ENCODE measurements at places on chromosomes 2 and 18.

GRCh38 chr2:154724194-154724797 lies 25.8 kb downstream of the KCNJ3 start:
- DNase-seq = no peak

DNA sequence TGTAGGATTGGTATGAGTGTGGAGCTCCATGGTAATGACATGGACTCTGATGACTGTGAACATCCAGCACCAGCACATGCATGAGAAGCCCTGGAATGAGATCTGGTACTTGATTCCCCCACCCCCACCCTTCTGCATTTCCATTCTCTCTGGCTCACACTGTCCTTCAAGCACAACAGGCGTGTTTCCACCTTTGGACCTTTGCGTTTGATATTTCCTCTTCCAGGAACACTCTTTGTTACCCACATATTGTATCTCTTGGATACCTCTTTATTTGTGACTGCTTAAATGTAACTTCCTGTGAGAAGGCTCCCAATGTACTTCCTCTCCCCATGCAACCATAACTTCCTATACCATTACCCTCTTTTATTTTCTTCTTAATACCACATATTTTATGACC lies 263.8 kb downstream of the HNMT start:
- no peak for DNase-seq

DNA sequence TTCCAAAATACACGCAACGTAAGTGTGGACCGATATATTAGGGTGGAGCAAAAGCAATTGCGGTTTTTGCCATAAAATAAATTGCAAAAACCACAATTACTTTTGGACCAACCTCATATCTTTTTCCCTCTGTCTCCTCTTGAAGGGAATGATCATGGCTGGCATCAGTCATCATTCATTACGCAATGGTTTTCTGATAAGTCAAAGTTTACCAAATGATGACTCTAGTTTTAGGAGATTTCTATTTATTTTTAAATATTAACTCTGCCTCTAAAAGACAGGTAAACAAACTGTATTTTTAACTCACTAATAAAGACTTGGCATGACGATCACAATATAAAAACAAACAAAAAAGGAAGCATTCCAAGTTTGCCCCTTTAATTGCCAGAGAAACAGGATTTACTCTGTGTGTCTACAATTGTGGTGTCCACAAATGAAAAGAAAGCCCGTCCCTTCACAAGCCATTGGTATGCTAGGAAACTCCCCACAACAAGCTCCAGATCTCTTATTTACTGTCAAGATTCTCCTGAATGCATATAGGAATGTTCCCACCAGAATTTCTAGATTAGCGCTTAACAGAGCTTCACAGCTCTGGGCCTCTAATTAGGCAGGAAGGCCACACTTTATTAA lies 61.3 kb downstream of the IRS1 start:
- DNase-seq = no peak

GRCh38 chr2:224849264-224849663 lies 133.1 kb upstream of the CCDC195 start:
- DNase-seq = no peak

DNA sequence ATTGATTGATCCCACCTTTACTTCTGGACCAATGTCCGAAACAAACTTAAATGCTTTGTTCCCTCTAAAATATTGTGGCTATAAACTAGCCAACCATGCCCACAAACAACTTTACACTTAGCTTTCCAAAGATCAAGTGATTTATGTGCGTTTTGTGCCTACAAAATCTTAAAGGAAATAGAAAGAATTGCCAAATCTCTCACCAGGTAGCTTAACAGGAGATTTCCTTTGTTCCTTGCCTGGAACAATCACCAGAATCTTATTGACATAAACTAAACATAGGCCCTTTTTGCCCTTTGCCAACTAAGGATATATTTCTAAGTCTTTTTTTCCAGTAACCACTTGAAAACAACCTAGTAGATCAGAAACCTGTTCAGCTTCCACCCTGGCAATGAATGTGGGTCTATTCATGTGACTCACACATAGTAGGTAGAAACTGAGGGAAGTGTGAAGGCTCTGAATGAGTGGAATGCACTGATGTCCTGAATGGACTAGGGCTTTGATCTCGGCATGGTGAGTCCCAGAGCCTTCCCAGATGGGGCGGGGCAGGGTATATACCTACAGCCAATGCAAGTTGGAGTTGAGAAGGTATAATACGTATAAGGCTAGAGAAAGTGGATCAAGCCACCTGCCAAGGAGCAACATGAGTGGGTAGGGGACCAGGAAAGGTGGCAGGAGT lies 94.6 kb upstream of the PPP1CB start:
- no peak for DNase-seq

- DNase-seq = peak; percentile 12
Measured at GRCh38 chr2:235740821-235741220, 247.0 kb downstream of the AGAP1 start.

- DNase-seq = no peak
Measured at GRCh38 chr2:165529130-165529529, 59.6 kb downstream of the CSRNP3 start.

DNA sequence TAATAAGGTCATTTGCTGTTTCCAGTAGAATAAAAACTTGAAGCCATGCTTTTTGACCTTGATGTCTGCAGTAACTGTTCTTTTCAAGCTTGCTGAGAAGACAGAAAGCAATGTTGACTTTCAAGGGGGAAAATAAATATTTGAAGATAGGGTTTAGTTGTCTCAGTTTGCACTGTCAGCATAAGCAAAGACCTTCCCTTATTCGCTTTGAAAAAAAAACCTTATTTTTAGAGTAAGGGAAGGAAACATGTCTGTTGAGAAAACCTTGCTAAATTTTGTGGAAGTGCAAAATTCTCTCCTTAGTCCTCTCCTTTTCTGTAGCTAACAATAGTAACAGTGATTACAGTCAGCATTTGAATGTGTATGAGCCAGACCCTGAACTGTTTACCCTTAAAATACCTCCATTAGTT lies 43.1 kb downstream of the MAP4K4 start:
- peak; percentile 14 for DNase-seq

- DNase-seq = no peak
Measured at GRCh38 chr2:111162718-111163331, 42.1 kb downstream of the BCL2L11 start.

DNA sequence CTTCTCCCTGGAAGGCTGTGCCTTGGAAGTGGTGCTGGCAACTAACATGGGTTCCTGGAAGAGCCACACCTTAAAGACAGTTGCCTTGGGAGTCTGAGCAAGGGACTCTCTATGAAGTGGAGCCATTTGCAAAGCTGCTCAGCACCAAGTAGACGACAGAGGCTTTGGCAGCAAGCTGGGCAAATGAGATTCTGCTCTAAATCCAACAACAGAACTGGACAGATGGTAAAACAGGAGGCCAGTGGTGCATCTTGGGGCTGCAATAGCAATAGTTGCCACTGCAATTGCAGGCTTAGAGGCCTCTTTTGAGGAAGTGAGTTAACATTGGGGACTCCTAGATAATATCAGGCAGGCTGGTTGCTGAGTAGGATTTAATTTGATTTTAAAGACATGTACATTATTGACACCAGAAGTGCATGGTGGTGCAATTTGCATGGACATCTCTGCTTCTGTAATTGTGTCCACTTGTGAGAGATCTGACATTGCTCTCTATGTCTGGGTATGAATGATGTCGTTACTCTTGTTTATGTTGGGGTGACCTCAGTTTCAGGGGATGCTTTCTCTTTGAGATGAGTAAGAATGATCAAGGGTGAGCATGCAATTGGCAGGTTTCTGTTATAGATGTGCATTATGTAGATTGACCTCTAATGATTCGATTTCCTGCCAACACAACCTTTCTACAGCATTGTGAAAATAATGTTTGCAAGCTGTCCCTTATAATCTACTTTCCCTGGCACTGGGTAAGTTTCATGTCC lies 568.3 kb upstream of the MEX3C start:
- DNase-seq = no peak

DNA sequence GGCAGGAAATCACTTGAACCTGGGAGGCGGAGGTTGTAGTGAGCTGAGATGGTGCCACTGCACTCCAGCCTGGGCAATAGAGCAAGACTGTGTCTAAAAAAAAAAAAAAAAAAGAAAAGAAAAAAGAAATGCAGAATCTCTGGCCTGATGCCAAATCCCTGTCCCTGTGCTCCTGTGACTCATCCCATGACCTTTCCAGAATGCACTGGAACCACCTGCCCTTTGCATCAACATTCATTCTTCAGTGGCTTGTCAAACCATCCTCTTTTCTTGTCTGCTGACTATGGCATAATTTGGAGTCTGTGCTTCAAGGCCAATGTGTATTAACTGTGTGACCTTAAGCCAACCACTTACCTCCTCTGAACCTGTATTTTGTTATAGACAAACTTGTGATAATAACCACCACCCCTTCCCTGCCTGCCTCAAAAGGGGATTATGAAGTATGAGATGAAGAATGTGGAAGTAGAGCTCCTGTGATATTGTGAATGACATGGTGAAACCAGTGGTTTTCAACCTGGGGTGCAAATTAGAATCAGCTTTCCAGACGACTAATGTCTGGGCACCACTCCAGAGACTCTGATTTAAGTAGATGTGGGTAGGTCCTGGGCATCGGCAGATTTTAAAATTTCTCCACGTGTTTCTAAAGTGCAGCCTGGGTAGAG lies 189.3 kb downstream of the CLIP4 start:
- DNase-seq = no peak

DNA sequence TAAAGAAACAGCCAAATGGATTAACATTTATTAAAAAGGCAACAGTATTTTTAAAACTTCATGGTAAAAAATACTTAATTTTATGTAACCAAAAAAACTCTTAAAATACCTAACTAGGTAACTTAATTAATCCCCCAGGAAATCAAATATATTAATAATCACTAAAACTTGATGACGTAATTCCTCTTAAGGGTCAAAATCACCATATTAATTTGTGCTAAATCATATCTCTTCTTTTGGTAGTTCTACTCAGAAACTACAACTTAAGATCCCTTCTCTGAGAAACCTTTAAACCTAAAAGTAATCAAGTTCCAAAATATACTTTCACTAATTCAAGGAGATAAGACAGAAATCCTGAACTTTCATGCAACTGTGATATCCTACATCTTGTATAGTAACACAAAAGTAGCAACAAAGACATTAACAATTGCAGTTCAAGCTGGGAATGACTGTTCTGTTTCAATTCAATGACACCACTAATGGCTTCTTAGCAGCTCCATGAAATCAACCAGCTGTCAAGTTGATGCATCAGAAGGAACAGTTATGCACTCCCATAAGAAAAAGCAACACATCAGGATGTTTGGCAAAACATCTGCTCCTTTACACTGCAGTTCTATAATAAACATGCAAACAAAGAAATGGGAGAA lies 4.0 kb downstream of the BAZ2B start:
- peak; percentile 11 for DNase-seq

- no peak for DNase-seq
Measured at GRCh38 chr2:22282220-22282619, 1102.8 kb upstream of the KLHL29 start.

DNA sequence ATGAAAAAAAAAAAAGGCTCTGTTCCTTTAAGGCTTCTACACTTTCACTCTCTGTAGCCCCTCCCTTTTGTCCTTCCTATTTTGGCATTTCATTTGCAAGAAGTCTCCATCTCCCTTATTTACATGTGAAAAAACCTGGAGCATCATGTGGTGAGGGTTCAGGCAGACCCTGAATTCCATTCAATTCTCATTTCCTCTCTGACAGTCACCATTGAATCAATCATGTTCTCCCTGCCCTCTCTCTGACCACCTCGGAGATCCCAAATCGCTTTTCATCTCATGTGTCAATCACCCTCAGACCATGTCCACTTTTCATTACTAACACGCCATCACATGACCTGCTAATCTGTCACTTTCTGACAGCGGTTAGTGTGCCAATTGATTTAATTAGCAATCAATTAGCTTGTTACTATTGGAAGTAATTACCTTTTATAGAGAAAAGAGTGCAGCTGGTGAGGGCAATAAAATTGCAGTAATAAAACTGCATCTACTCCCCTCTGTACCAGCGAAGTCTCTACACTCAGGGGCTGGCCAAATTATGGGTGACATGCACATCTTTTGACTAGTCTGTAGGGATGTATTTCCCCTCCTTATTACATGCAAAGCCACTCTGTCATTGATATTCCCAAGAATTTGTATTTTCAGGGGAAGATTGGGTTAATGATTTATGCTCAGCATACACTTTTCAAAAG lies 317.4 kb downstream of the EN1 start:
- no peak for DNase-seq

DNA sequence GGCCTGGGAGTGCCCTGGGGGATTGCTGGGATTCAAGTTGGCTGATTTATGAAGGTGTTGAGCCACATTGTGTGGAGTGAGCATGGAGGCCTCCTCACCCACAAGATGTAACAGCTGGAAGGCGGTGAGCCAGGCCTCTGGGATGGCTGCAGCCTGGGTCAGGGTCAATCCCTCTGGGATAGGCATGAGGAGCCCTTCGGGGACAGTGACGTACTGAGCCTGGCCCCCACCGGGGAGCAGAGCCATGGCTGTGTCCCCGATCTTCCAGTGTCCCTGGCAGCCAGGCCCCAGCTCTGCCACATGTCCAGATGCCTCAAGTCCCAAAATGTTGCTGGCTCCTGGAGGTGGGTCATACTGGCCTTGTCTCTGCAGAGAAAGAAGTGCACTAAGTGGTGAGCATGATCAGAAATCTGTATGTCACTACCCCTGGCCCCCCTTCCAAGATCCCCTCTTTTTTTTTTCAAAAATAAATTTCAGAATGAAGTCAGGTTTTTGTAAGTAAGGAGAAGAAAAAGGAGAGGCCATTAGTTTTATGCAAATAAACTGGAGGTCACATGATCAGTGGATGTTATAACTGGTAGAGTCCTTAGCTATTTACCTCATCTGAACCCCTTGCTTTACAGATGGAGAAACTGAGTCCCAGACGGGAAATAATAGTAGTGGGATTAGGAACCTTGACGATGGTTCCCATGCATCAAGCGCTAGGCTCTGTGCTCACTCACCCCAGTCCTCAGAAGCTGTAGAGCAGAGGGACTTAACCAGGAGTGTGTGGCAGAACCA lies 1.7 kb downstream of the TP53I3 start:
- no peak for DNase-seq

- no peak for DNase-seq
Measured at GRCh38 chr2:219385958-219386520, 1.7 kb downstream of the DNPEP start.

DNA sequence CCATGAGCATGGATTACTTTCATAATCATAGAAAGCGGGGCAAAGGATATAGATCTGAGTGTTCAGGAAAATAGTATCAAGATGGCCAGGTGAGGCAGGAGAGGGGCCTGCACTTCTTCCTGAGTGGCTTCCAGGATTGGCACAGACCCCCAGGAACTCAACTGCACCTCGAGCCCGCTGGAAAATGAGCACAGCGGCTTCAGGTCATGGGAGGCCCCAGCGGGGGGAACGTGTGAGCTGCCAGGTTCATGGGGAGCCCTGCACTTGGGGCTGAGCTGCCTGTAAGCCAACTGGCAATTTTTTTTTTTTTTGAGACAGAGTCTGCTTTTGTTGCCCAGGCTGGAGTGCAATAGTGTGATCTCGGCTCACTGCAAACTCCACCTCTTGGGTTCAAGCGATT lies 81.5 kb upstream of the ODC1 start:
- no peak for DNase-seq

- no peak for DNase-seq
Measured at GRCh38 chr2:10047616-10048500, 4.5 kb downstream of the KLF11 start.

- DNase-seq = no peak
Measured at GRCh38 chr2:215930505-215931253, 82.7 kb downstream of the MREG start.

- no peak for DNase-seq
Measured at GRCh38 chr2:13884291-13884976, 748.1 kb upstream of the LRATD1 start.

GRCh38 chr18:76547296-76547695 lies 52.3 kb upstream of the ZNF516 start:
- DNase-seq = no peak

Data from NCI-H1930 (cell line).